ENCODE measurements at places on chromosomes 11 and 22. TPM values are rescaled to one million over a fixed set of nuclear protein-coding genes. Genes with fewer than 3 reads are reported as not detected.
A peak's percentile ranks its signal among the peaks of the same experiment; 100 is the strongest.

ALKBH8 gene
- 2.2 TPM for polyA plus RNA-seq

DNA sequence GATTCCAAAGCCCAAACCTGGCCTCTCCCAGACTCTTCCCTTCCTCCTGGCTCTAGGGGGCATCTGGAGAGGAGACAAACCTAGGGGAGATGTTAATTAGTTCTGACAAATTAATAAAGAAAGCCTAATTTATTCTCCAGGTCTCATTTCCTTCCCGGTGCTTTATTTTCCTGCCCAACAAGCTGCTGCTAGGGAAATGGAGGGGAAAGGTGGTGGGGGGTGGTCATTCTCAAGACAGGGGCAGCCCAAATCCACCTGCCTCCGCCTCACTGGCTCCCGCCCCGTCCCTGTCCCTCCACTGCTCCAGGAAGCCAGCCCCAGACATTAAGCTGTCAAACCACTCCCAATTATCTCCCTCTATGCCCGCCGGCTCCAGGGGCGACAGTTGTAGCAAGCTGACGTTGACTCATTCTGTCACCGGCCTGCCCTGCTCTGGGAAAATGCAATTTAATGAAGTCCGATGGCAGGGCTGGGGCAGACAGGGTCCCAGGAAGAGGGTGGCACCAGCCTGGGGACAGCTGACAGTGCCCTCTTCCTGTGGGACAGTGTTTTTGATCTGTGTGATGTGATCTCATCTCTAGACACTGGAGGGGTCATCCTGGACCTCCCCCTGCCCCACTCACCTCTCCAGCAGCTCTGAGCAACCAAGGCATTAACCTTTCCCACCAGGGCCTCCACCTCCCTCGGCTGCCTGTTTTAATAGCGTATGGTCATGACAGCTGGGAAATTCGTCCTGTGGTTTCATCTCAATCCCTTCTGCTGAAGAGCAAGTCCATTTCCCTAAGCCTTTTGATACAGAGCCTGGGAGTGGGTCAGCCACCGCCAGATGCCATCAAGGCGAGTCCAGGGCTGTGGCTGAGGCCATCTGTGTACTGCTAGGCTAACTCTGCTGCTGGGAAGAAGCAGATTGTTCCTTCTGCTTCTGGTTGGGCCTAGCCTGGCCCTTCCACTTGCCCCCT is 27.1 kb downstream of the NECTIN1 start:
- DNase-seq = no peak

DNA sequence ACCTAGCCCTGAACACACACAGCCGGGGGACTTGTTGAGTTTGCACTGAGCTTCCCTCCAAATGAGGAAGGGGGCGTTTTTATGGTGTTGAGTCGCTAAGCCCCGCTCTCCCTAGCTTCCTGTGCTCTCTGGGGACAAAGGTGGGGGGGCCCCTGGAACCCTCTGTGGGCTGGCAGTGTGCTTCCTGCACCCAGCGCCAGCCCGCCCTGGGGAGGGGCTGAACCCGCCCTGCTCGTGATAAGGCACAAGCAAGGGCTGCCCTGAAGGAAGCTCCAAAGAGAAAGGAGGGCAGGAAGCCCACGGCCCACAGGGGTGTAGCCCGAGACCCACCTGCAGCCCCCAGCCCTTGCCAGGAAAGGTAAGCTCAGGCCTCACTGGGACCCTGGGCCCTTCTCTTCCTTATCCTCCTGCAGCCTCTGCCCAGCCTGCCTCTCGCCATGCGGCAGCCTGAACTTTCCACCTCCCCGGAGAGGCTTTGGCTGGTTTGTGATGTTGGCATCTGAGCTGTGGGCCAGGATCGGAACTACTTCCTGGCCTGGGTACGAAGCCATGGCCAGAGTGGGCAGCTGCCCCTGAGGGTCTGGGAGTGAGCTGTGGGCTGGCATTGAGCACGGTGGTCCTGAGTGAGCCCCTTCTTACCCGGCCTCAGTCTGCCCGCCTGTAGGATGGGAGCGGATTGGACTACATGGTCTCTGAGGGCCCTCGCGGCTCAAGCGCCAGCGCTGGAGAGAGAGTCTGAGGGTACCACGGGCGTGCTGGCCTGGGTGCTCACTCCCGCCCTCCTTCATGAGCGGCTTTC is at the start of gene FERMT3:
Gene FERMT3, plus strand, starts transcription at position 265 of the 799 bp plus-strand sequence. CDS start 644 bp downstream, outside the sequence.
- peak; percentile 64 for DNase-seq

- no peak for DNase-seq
Measured at GRCh38 chr11:96144553-96144952, 198.4 kb downstream of the MAML2 start.

ART1 gene
- 0.03 TPM for polyA plus RNA-seq
